ENCODE measurements at places on chromosomes 4 and X. TPM values are rescaled to one million over a fixed set of nuclear protein-coding genes. Genes with fewer than 3 reads are reported as not detected.
A peak's percentile ranks its signal among the peaks of the same experiment; 100 is the strongest.

DNA sequence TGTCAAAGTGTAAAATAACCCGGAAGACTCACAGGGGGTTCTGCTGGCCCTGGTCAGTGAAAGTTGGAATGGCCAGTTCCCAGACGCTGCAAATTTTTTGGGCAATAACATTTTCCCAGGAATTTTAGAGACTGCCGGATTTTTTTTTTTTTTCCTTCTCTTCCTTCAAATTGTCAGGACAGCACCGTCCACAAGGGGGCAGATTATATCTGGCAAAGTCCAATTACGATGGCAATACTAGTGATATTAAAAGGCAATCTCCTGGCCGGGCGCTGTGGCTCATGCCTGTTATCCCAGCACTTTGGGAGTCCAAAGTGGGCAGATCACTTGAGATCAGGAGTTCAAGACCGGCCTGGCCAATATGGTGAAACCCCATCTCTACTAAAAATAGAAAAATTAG is 20.5 kb downstream of the SLC25A5 start:
- H3K4me3 ChIP-seq, result no peak overlapping the region
- no peak overlapping the region for H3K27ac ChIP-seq
- H3K4me1 ChIP-seq, result no peaks in the 10 kb centered on the region
- peak; percentile 54 for DNase-seq
- H3K36me3 ChIP-seq, result no peaks in the 10 kb centered on the region

DNA sequence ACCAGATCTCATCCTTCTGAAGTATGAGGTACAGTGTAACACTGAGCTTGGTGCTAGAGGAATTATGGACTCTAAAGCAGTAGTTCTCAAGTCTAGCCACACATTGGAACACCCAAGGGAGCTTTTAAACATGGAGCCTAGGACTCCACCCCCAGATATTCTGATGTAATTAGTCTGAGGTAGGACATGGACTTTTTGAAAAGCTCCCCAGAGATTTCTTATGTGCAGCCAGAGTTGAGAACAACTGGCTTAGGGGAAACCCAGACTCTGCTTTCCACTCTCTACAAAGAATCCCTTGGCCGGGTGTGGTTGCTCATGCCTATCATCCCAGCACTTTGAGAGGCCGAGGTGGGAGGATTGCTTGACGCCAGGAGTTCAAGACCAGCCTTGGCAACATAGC is 11.6 kb upstream of the GDPD2 start:
- peaks cover 11% of the 10 kb centered on the region for H3K36me3 ChIP-seq
- H3K27me3 ChIP-seq, result no peaks in the 10 kb centered on the region
- H3K27ac ChIP-seq, result no peak overlapping the region
- H3K4me1 ChIP-seq, result no peaks in the 10 kb centered on the region
- no peak overlapping the region for H3K4me3 ChIP-seq

Gene VSIG4
- 0.09 TPM for total RNA-seq

DNA sequence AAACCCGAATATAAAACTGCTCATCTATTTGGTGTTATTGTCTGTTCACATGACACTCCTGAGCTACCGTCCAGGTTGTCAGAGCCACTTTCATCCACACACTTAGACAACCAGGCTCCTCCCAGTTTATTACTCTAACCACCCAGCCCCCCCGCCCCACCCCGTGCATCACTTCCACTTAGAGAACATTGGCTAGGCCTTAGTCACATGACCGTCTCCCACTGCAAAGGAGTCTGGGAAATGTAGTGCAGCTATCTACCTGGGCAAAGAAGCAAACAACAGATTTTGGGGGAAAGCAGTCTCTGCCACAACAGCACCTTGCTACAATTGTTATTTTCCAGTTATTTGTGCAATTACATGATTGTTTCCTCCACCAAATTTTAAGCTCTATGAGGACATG is 57.6 kb upstream of the RBPJ start:
- H3K4me3 ChIP-seq, result no peak overlapping the region
- DNase-seq, result no peak
- no peak overlapping the region for H3K27ac ChIP-seq
- no peaks in the 10 kb centered on the region for H3K4me1 ChIP-seq

DNA sequence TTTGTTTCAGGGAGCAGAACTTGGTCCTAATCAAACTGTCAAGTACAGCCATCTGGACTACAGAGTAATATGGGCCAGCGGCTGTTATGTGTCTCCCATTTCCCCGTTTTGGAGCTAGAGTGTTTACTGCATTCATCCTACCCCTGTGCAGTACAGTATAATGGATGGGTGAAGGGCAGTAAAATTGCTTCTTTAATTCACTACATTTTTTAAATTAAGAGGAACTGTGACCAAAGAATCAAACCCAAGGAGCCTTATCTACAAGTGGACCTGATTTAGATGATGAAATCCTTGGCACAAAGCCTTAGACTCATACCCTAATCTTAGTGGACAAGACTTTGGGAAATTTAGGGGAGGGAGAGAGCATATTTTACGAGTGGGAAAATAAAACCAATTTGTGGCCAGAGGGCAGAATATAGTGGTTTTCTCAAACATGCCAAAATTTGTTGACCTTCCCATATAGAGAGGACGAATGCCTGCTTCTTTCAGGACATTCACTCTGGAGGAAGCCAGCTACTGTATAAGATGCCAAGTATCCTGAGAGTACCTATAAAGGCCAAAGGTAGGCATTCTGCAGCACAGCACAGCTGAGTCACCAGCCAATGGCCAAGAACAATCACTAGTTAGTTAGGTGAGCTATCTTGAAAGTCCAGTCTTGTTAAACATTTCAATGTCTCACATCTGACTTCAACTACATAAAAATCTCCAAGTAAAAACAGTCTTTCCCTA is 253.8 kb upstream of the KCNIP4 start:
- H3K4me3 ChIP-seq, result no peak overlapping the region
- no peak for DNase-seq
- H3K36me3 ChIP-seq, result no peaks in the 10 kb centered on the region
- H3K27ac ChIP-seq, result no peak overlapping the region
- no peaks in the 10 kb centered on the region for H3K4me1 ChIP-seq

GRCh38 chr4:19727141-19727540 is 524.6 kb upstream of the SLIT2 start:
- no peak overlapping the region for H3K27ac ChIP-seq
- no peaks in the 10 kb centered on the region for H3K36me3 ChIP-seq
- H3K27me3 ChIP-seq, result no peaks in the 10 kb centered on the region

GRCh38 chr4:23260511-23260910 is 567.8 kb downstream of the GBA3 start:
- DNase-seq, result no peak
- H3K27ac ChIP-seq, result no peak overlapping the region
- H3K36me3 ChIP-seq, result no peaks in the 10 kb centered on the region
- H3K27me3 ChIP-seq, result no peaks in the 10 kb centered on the region
- H3K4me3 ChIP-seq, result no peak overlapping the region

DNA sequence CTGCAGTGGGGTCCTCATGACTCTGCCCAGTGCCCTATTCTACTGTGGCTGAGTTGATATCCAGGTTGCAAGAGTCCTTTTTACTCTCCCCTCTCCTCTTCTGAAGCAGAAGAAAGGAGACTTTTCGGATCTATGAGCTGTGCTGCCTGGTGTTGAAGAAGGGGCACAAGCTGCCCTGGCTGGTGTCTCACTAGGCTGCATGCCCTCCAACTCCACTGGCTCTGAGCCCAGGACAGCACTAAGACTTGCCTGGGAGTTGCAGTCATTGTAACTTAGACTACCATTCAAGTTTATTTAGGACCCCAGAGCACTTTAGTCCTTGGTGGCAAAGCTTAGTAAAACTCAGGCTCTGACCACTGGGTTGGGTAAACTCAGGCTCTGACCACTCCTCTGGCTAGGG is 89.4 kb downstream of the GABRB1 start:
- no peak overlapping the region for H3K27ac ChIP-seq
- H3K4me1 ChIP-seq, result no peaks in the 10 kb centered on the region
- H3K4me3 ChIP-seq, result no peak overlapping the region

Gene OPN1MW3
- not detected for total RNA-seq

- H3K27ac ChIP-seq, result no peak overlapping the region
- no peaks in the 10 kb centered on the region for H3K27me3 ChIP-seq
- H3K4me1 ChIP-seq, result no peaks in the 10 kb centered on the region
- H3K4me3 ChIP-seq, result no peak overlapping the region
- no peaks in the 10 kb centered on the region for H3K36me3 ChIP-seq
- no peak for DNase-seq
Measured at GRCh38 chrX:723781-724180, 93.2 kb downstream of the SHOX start.

GRCh38 chr4:48490680-48491513 is 845 bp downstream of the ZAR1 start:
- no peak overlapping the region for H3K27ac ChIP-seq
- no peak overlapping the region for H3K4me3 ChIP-seq
- peaks cover 40% of the 10 kb centered on the region for H3K27me3 ChIP-seq
- no peaks in the 10 kb centered on the region for H3K36me3 ChIP-seq

Gene KIAA1210
- total RNA-seq, result not detected

GRCh38 chr4:74309223-74309622 is 953 bp downstream of the EPGN start:
- no peak overlapping the region for H3K27ac ChIP-seq
- H3K36me3 ChIP-seq, result no peaks in the 10 kb centered on the region
- no peaks in the 10 kb centered on the region for H3K27me3 ChIP-seq
- H3K4me3 ChIP-seq, result no peak overlapping the region
- no peak for DNase-seq

DNA sequence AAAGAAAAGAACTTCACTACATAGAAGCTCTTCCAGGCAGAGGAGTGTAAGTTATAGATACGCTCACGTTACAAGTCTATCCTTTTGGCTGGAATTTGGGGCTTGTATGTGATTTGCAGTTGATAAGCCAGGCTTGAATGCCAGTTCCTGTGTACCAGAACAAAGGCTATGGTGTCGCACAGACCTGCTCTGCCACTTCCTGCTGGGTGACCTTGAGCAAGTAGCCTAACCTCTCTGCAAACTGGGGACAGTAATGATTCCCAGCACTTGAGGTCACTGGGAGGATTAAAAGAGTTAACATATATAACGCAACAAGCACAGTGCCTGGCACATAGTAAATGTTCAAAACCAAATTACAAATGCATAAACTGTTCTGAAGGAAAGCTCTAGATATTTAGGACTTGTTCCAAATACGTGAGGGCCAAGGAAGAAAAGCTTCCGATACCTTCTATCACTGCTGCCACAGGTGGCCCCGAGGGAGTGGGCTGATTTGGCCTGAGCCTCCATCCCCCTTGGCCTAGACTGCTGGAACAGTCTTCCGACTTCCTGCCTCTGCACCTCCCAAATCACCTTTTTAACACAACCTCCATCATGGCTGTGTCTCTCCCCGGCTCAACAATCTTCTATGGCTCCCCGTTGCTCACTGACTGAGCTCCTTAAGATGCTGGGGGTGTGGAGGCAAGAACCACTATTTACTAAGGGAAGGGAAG is 1.3 kb upstream of the SOWAHD start:
- H3K27me3 ChIP-seq, result no peaks in the 10 kb centered on the region
- peak overlapping the region; percentile 66 for H3K4me3 ChIP-seq
- DNase-seq, result peak; percentile 12
- H3K4me1 ChIP-seq, result peaks cover 42% of the 10 kb centered on the region
- H3K36me3 ChIP-seq, result no peaks in the 10 kb centered on the region

- no peaks in the 10 kb centered on the region for H3K27me3 ChIP-seq
- H3K4me1 ChIP-seq, result no peaks in the 10 kb centered on the region
- H3K36me3 ChIP-seq, result no peaks in the 10 kb centered on the region
Measured at GRCh38 chr4:29262986-29263385, 1457.2 kb upstream of the PCDH7 start.

- no peaks in the 10 kb centered on the region for H3K27me3 ChIP-seq
- no peaks in the 10 kb centered on the region for H3K36me3 ChIP-seq
- no peaks in the 10 kb centered on the region for H3K4me1 ChIP-seq
- H3K4me3 ChIP-seq, result no peak overlapping the region
Measured at GRCh38 chrX:36859231-36859630, 148.9 kb upstream of the FAM47C start.

DNA sequence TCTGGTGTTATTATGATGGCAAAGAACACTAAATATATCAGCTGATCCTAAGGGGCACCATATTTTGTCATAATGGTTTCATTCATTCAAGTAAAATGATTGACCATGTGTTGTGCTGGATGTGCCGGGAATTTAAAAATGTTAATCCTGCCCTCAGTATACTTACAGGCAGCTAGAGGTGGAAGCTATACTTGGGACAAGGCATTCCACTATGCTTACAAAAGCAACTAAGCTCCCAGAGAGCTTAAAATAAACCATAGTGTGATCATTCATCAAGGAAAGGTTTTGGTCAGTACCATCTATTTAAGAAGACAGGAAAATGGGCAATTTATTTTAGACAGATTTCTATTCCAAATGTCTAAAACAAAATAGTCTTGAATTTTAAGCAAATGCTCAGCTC is 46.4 kb downstream of the NR3C2 start:
- no peak for DNase-seq
- H3K4me1 ChIP-seq, result peaks cover 21% of the 10 kb centered on the region
- H3K36me3 ChIP-seq, result no peaks in the 10 kb centered on the region
- H3K4me3 ChIP-seq, result no peak overlapping the region

DNA sequence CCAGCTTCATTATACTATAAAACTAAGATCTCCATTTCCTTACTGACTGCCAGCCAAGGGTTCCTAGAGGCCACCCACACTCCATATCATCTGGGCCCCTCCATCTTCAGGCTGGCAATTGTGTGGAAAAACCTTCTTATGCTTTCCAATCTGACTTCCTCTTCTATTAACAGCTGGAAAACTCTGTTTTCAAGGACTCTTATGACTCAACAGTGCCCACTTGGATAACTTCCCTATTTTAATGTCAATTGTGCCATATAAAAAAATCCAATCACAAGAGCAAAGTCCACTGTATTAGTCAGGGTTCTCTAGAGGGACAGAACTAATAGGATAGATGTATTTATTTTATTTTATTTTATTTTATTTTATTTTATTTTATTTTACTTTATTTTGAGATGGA is 41.0 kb upstream of the CPEB2 start:
- H3K36me3 ChIP-seq, result no peaks in the 10 kb centered on the region
- no peaks in the 10 kb centered on the region for H3K4me1 ChIP-seq
- H3K4me3 ChIP-seq, result no peak overlapping the region
- DNase-seq, result no peak
- H3K27ac ChIP-seq, result no peak overlapping the region
- peaks cover 6% of the 10 kb centered on the region for H3K27me3 ChIP-seq

DNA sequence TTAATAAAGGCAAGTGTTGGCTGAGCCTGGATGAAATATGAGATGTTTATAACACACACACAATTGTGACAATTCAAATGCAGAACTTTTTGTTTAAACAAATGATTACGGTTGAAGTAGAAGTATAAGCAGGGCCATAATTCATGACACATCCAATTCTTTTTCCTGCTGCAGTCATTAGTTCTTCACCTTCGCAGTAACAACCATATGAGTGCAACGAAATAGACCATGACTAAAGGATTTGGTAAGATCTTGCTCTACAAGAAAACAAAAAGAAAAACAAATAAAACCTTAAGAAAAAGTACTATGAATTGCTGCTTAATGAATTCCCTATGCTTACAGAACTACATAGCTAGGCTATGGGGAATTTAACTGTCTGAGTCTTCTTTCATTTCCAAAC is 13.9 kb upstream of the BMPR1B start:
- no peak overlapping the region for H3K4me3 ChIP-seq
- H3K27me3 ChIP-seq, result peaks cover 7% of the 10 kb centered on the region
- H3K4me1 ChIP-seq, result no peaks in the 10 kb centered on the region
- DNase-seq, result no peak

- no peak overlapping the region for H3K4me3 ChIP-seq
- no peak for DNase-seq
- no peaks in the 10 kb centered on the region for H3K36me3 ChIP-seq
- no peaks in the 10 kb centered on the region for H3K27me3 ChIP-seq
- no peaks in the 10 kb centered on the region for H3K4me1 ChIP-seq
Measured at GRCh38 chr4:156378033-156378665, 424.5 kb upstream of the CTSO start.

Gene PAGE2
- not detected for total RNA-seq
